Daoy (cell line): ENCODE measurements at places on chromosomes 5 and 9. TPM values are rescaled to one million over a fixed set of nuclear protein-coding genes. Genes with fewer than 3 reads are reported as not detected.

ZDHHC12 gene
- total RNA-seq = 62.3 and 78.8 TPM in 2 replicates

HSDL2 gene
- total RNA-seq = 49.9 and 55.0 TPM in 2 replicates

ALDOB gene
- total RNA-seq = 1.4 TPM in 1 of 2 replicates, not detected in the other

RPP25L gene
- total RNA-seq = 22.0 and 30.8 TPM in 2 replicates

CCL21 gene
- not detected in 2 replicates for total RNA-seq

TMED7 gene
- total RNA-seq = 113 and 121 TPM in 2 replicates

CCDC180 gene
- 1.3 and 1.9 TPM in 2 replicates for total RNA-seq

ADAM19 gene
- 28.9 and 30.8 TPM in 2 replicates for total RNA-seq

SPATA31E1 gene
- total RNA-seq = not detected in 2 replicates

FOXD4 gene
- total RNA-seq = 0.91 TPM in 1 of 2 replicates, not detected in the other

SYK gene
- 9.4 and 10.0 TPM in 2 replicates for total RNA-seq

IFNA8 gene
- not detected in 2 replicates for total RNA-seq

PNPLA7 gene
- total RNA-seq = under 0.01 TPM in 1 of 2 replicates, not detected in the other

RIMOC1 gene
- total RNA-seq = 8.1 and 9.9 TPM in 2 replicates

IFNB1 gene
- total RNA-seq = not detected in 2 replicates
